T1000 (cell line): ENCODE measurements at places on chromosomes 16 and 17.

GRCh38 chr16:60608971-60609370 is 1427.3 kb downstream of the CDH8 start:
- no peak for DNase-seq

GRCh38 chr16:78900044-78900811 is 700.3 kb downstream of the MAF start:
- DNase-seq, result no peak

- no peak for DNase-seq
Observed at GRCh38 chr16:21001262-21001661, 100.7 kb downstream of the LYRM1 start.

- DNase-seq, result no peak
Observed at GRCh38 chr17:44940768-44941167, 6.8 kb downstream of the KIF18B start.

GRCh38 chr17:79667746-79668145 is 56.9 kb upstream of the RBFOX3 start:
- no peak for DNase-seq

DNA sequence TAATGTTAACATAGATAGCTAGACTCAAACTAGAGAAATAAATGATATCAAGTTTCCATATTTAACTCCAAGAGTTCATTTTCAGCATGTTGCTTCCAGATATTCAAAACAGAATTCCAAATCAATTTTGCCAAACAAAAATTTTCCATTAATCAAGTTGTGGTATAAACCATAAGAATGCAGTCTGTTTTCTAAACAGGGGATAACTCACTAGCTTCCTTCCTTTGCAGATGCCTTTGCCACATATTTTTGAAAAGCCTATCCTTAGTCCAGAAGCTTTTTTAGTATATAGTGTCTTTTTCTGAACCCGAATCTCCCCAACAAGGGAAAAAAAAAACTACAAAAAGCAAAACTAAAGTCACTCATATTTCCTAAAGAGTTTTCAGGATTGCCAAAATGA is 61.5 kb downstream of the HELZ start:
- DNase-seq, result no peak

DNA sequence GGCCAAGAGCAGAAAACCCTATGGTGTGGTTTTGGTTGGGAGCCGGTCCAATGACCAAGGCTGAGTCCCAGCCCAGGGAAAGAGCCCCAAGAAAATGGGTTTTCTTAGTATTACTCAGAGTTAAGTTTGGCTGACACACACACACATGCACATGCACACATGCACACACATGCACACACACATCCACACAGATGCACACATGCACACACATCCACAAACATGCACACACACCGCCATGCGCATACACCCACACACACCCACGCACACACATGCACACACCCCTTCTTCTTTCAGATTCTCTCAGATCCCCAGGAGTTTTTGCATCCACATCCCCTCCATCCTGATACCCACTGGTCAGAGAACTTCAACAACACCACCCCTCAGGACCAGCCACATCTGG is 9.1 kb downstream of the ABCC12 start:
- DNase-seq, result no peak

- no peak for DNase-seq
Observed at GRCh38 chr16:58046054-58046881, 20.7 kb downstream of the MMP15 start.

DNA sequence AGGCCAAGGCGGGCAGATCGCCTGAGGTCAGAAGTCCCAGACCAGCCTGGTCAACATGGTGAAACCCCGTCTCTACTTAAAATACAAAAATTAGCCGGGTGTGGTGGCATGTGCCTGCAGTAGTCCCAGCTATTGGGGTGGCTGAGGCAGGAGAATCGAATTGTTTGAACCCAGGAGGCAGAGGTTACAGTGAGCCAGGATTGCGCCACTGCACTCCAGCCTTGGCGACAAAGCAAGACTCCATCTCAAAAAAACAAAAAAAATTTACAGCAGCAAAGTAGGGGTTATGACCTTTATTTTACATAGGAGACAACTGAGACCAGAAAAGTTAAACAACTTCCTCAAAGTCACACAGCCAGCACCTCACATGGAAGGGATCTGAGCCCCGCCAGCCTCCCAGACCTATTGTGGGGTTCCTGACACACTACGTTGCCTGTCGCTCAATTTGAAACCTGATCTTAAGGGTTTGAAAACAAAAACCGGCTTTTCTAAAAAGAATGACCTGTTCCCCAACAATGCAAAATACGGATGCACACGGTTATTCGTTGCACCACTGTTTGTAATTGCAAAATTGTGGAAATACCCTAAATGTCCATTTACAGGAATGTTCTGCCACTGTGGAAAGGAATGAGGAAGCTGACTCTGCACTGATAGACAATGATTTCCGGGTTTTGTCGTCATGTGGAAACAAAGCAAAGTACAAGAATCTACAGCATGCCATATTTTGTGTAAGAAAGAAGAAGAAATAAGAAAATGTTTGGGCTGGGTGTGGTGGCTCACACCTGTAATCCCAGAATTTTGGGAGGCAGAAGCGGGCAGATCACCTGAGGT is 77.2 kb downstream of the CNGB1 start:
- DNase-seq, result no peak

GRCh38 chr16:29926711-29927052 is 656 bp upstream of the KCTD13 start:
- no peak for DNase-seq
